Left lobe of liver (tissue), 2 donors: ENCODE measurements at places on chromosomes 7 and 10. TPM values are rescaled to one million over a fixed set of nuclear protein-coding genes. Genes with fewer than 3 reads are reported as not detected.

Gene PRLHR
- total RNA-seq = not detected

Gene PTN
- total RNA-seq = 0.38 TPM

Gene CLDN12
- total RNA-seq = 34.2 TPM

Gene SKIDA1
- total RNA-seq = 3.4 TPM

Gene FAM25C
- total RNA-seq = not detected

Gene PRTFDC1
- total RNA-seq = 0.63 TPM

Gene TAS2R41
- total RNA-seq = 0.45 TPM

Gene MYH16
- total RNA-seq = not detected

Gene SEMA3A
- total RNA-seq = 0.58 TPM

Gene AGMO
- 33.0 TPM for total RNA-seq

Gene COL26A1
- total RNA-seq = 6.7 TPM

Gene CRPPA
- total RNA-seq = 2.2 TPM

Gene HOXA2
- 0.15 TPM for total RNA-seq

Gene ATG9B
- total RNA-seq = not detected

Gene KIF11
- total RNA-seq = 0.38 TPM

Gene GIMAP8
- 4.4 TPM for total RNA-seq

Gene UNC5B
- 1.8 TPM for total RNA-seq

Gene ERCC6
- 12.6 TPM for total RNA-seq

Gene HOXA11
- not detected for total RNA-seq

Gene ANXA8
- total RNA-seq = 1.7 TPM

Gene GPR85
- 0.25 TPM for total RNA-seq

Gene SAMD9
- total RNA-seq = 1.5 TPM

Gene CDC123
- 23.9 TPM for total RNA-seq

Gene TSPAN33
- total RNA-seq = 33.7 TPM

Gene INHBA
- 2.6 TPM for total RNA-seq

Gene HMX2
- total RNA-seq = not detected

Gene GPR15LG
- total RNA-seq = 0.20 TPM

Gene OPN1SW
- not detected for total RNA-seq

Gene SPDYE1
- total RNA-seq = not detected

Gene ITPRID1
- total RNA-seq = not detected

Gene CCDC6
- total RNA-seq = 8.4 TPM

Gene INSYN2A
- not detected for total RNA-seq

Gene OPALIN
- not detected for total RNA-seq

Gene MCMBP
- 16.5 TPM for total RNA-seq

Gene PAPOLB
- not detected for total RNA-seq

Gene RABGEF1
- total RNA-seq = 8.4 TPM

Gene MXI1
- total RNA-seq = 26.3 TPM

Gene OPN4
- not detected for total RNA-seq

Gene ITPRIP
- total RNA-seq = 4.5 TPM

Gene GCC1
- 10.2 TPM for total RNA-seq

Gene USP54
- total RNA-seq = 4.8 TPM

Gene TFR2
- 689 TPM for total RNA-seq
